ENCODE measurements at places on chromosomes 1 and 21.

- DNase-seq: no peak
Observed at GRCh38 chr1:24323281-24323680, 4.1 kb downstream of the GRHL3 start.

- no peak for DNase-seq
Observed at GRCh38 chr1:39003281-39003680, 12.2 kb downstream of the AKIRIN1 start.

DNA sequence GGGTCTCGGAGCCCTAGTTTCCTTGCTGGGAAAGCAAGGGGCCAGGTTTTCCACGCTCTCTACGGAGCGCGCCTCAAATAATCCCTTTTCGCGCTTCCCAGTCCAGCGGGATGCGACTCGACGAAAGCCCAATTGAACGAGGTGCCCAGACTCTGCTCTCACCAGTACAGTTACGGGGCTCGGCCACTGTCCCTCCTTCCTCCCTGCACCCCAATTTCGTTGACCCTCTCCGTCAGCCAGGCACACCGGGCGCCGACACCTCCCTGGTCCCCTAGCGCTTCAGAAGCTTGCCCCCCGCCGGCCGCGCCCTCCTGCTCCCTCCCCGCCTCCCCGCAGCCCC is 389 bp downstream of the SEMA6C start:
- DNase-seq: no peak

DNA sequence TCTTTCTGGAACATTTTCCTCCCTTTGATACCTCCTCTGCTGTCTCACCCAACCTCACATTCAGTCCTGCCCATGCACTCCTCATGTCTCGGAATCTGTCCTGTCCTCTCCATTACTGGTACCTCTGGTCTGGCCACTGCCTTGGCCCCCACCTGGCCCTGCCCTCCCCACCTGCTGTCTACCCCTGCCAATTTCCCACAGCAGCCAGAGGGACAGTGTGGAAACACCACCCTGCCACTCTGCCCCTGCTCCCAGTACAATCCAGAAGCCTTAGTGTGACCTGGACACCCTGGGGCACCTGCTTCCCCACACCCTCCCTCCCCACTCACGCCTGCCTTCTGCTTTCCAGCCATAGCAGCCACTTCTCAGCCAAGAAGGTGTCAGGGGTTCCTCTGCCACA is 534.4 kb downstream of the MATN1 start:
- DNase-seq: no peak

GRCh38 chr1:205530116-205530515 is 25.6 kb downstream of the CDK18 start:
- no peak for DNase-seq

DNA sequence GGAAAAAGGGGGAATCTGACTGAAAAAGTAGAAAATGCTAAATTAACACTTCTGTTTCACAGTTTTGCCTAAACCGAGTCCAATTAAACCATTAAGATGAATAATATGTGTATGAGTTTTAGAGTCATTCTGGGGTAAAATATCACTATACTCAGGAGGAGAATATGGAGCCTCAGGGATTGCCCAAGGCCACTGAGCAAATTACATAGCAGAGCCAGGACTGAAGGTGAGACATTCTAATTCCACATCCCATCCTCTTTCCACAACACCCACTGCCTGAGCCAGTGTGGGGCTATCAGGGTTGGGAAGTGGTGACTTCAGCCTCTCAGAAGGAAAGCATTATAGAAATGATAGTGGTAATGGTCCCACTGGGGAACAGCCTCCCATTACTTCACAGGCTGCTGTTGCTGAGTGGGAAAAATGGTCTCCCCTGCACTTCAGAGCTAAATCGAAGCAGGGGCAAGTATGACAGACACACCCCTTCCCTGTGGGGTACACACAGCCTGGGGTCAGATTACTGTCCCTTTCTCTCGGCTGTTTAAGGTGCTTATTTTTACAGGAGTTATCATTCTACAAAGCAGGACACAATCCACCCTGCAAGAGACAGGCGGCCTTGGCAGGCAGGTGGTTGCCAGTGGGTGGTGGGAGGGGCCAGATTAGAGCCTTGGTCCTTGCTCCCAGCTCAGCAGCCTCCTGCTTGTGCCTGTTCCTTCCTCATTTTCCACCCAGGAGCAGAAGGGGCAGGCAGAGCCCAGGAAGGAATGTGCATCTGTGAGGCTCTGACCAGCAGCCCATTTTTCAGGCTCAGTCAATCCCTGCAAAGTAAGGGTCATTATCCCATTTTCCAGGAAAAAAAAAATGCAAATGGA is 9.5 kb upstream of the BCAR3 start:
- no peak for DNase-seq

- no peak for DNase-seq
Observed at GRCh38 chr1:166063701-166064100, 103.1 kb downstream of the FAM78B start.

DNA sequence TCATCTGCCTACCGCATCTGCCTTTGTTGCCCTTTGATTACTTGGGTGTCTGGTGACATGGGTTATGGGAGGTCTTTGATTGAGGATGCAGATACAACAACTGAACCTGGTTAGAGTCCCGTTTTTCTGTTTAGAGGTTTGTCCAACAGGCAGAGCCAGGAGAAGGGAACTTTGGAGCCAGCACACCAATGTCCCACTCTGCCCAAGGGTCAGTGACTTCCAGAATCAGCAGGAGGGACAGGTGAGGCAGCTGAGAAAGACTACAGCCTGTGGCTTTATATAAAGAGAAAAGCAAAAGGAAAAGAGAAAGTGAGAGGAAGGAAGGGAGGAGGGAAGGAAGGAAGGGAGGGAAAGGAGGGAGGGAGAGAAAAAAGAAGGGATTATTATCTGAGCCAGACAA is 101.5 kb upstream of the ZNF644 start:
- DNase-seq: no peak

GRCh38 chr1:185632659-185633423 is 101.3 kb upstream of the HMCN1 start:
- no peak for DNase-seq

GRCh38 chr1:214422137-214422671 is 129.2 kb downstream of the PTPN14 start:
- DNase-seq: no peak

GRCh38 chr1:22613951-22614350 is 22.5 kb upstream of the C1QA start:
- no peak for DNase-seq

DNA sequence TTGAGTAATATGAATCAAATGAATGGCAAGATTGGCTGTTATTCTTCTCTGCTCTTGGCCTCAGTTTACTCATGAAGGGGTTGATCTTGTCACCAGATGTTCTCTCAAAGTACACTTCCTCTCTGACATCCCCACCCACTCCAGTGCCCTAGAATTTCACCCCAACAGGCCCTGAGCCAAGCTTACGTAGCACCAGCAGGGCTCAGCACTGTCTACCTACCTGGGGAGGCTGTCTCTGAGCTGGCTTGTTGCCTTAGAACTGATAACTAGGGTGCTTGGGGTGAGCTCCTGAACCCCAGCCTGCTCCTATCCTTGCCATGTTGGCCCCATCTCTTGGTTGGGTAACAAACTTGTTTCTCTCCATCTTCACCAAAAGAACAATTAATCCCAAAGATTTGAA is 159.1 kb upstream of the USP24 start:
- no peak for DNase-seq

DNA sequence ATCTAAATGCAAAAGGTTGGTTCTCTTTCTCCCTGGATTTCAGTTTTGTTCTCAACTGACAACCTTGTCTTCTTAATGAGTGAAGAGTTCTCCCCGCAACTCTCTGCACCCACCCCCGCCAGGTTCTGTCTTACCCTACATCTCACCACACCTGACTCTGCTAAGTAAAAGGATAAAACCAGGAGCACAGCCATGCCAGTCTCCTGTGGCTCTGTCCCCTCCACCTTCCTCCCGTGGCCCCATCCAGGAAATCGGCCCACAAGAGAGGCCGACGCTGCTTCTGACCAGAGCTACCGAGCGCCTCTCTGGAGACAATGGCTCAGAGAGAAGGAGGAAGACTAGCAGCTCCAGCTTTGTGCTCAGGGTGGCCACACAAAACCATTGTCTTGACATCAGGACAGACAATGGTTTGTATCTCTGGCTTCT is 72.2 kb downstream of the PLEKHA6 start:
- no peak for DNase-seq

DNA sequence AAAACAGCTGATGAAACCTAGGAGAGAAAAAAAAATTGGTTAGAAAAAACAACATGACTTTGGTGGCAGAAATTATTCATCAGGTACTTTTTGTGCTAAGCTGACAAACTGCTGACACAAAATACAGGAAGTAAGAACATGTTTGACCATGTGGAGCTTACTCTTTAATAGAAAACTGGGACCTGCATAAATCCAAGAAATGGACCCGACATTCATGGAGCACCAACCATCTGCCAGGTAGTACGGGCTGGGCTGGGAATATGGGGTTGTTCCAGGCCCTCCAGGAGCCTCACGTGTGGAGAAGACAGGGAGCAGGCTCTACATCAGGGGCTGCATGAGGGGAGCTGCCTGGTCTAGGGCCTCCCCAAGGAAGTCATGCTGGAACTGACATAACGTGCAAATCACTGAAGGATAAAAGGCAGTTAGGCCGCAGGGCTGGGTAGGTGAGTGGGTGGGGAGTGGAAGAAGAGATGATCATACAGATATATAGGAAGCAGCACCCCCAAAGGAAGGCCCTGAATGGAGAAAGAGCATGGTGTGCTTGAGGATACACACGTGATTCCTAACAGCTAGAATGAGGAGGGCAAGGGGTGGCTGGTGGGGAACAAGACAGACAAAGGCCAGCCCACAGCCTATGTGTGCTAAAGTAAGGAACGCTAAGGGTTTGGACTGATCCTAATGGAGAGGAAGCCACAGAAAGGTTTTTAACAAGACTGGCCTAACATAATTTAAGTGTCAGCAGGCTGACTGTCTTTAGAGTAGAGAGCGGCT is 26.1 kb downstream of the CD58 start:
- DNase-seq: no peak

- no peak for DNase-seq
Observed at GRCh38 chr1:174682419-174683008, 234.8 kb downstream of the GPR52 start.

GRCh38 chr1:81296601-81297000 is 504.1 kb upstream of the ADGRL2 start:
- DNase-seq: no peak

- DNase-seq: no peak
Observed at GRCh38 chr1:179448437-179449149, 82.8 kb downstream of the AXDND1 start.

- DNase-seq: no peak
Observed at GRCh38 chr1:94332952-94333351, 85.2 kb upstream of the ABCD3 start.

GRCh38 chr1:230348386-230349019 is 77.6 kb downstream of the PGBD5 start:
- no peak for DNase-seq

GRCh38 chr21:36079671-36080070 is 9.8 kb downstream of the CBR1 start:
- no peak for DNase-seq

GRCh38 chr1:16061266-16061665 is 12.2 kb downstream of the FAM131C start:
- no peak for DNase-seq

- no peak for DNase-seq
Observed at GRCh38 chr1:206703661-206704060, 19.0 kb downstream of the MAPKAPK2 start.

DNA sequence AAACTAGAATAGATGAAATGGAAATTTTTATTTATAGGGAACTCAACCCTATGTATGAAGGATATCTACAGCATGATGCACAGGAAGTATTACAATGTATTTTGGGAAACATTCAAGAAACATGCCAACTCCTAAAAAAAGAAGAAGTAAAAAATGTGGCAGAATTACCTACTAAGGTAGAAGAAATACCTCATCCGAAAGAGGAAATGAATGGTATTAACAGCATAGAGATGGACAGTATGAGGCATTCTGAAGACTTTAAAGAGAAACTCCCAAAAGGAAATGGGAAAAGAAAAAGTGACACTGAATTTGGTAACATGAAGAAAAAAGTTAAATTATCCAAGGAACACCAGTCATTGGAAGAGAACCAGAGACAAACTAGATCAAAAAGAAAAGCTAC is 7.9 kb downstream of the USP1 start:
- no peak for DNase-seq

DNA sequence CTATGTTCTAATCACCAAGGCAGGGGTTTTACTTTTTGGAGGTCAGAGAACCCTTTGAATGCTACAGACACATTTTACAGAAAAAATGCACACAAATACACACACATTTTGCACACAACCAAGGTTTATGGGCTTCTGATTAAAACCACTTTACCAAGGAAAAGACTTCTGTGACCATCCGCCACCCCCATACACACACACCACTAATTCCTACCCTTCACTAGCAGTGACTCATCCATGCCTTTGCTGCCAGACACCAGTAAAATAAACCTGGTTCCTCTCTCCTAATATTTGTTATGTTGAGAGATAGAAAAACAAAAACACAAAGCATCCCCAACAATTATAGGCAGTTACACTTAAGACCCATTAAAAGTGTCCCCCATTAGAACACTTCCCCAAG is 12.9 kb downstream of the PIGM start:
- no peak for DNase-seq

- no peak for DNase-seq
Observed at GRCh38 chr1:234887016-234887900, 241.4 kb downstream of the TOMM20 start.

DNA sequence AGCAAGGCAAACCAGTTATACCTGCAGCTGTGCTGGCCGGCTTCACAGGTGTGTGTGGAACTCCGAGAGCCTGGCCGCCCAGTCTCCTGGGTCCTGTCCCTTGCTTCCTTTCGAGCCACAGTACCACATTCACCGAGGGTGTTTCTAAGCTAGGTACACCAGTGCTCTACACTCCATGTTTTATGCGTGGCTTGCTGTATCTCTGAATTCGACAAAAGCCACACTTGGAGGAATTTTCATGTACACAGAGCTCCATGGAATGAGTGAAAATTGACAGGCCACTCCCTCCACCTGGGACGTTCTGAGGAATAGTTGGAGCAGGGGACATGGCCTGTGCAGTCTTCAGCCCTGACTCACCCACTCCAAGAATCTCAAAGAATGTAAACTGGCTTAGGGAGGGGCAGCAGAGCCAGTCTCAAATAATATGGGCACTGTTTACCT is 14.0 kb downstream of the ETS2 start:
- DNase-seq: no peak

- DNase-seq: no peak
Observed at GRCh38 chr1:200473698-200474371, 64.0 kb upstream of the ZNF281 start.

GRCh38 chr1:8091691-8092090 is 65.6 kb upstream of the ERRFI1 start:
- DNase-seq: no peak

Measured in posterior cingulate gyrus (tissue), 11 donors.